ENCODE measurements at places on chromosomes 5 and 9.

- no peak for DNase-seq
These were observed 211.3 kb downstream of the ARHGAP26 start for GRCh38 chr5:142981475-142981874.

DNA sequence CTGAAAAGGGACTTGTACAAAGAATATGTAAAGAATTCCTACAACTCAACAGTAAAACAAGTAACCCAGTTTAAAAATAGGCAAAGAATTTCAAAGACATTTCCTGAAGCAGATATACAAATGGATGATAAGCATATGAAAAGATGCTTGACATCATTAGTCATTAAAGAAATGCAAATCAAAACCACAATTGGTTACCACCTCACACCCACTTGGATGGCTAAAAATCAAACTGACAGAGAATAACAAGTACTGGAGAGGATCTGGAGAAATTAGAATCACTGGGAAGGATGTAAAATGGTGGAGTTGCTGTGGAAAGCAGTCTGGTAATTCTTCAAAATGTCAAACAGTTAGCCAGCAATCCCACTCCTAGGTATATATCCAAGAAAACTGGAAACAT lies 12.5 kb upstream of the FOXE1 start:
- DNase-seq: no peak

GRCh38 chr5:116091416-116091815 lies 6.6 kb downstream of the COMMD10 start:
- no peak for DNase-seq

- DNase-seq: no peak
These were observed 158.9 kb downstream of the MAPKAP1 start for GRCh38 chr9:125548141-125548540.

- DNase-seq: no peak
These were observed 129.5 kb upstream of the DPYSL3 start for GRCh38 chr5:147639321-147639720.

DNA sequence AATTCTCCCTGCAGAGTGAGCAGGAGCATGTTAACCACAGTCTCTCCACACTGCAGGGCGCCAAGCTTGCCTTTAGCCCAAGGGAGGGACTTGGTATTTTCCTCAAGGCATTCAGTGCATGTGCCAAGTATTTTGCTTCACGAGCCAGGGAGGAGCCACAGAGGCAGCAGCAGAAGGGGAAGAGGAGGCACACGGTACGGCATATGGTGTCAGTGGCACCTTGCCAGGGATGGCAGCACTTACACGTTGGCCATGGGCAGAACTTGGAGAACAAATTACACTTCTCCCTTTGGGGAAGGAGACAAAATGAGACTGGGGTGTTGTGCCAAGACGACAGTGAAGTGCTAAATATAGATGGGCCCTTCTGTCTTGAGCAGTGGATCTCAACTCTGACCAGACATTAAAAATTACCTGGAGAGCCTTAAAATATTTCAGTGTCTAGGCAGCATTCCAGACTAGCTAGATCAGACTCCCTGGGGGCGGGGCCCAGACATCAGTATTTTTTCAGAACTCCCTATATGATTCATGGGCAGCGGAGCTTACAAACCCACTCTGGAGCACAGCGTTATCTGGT lies 155.8 kb downstream of the DRD1 start:
- peak; percentile 31 for DNase-seq

- DNase-seq: peak; percentile 89
These were observed 21.2 kb downstream of the OTULIN start for GRCh38 chr5:14685757-14686156.

DNA sequence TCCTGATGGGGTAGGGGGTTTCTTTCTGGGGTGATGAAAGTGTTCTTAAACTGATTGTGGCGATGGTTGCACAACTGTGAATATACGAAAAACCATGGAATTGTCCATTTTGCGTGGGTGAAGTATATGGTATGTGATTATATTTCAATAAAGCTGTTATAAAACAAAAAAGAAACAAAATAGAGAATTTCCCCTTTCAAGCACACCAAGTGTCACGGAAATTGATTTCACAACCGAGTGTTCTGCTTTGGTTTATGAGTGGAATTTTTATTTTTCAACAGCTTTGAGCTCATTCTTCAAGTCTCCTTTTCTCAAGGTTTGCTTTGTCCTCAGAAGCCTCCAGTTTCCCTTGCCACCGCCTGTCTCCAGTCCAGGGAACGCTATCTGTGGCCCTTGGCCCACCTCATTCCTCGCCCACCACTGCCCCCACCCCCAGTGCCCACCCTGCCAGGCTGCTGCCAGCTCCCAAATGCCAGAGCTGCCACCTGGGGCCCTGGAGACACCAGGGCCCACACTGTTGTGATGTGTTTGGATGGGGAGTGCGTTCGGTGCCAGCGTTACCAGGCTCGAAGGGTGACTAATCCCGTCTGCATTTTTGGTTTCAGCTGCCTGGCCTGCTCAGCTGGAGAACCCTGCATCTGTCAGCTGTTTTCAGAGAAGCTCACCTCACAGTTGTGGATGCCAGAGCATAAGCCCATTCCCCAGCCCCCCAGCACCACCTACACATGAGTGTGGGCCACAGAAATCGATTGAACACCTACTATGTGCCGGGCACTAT lies 30.4 kb downstream of the DUSP1 start:
- no peak for DNase-seq

DNA sequence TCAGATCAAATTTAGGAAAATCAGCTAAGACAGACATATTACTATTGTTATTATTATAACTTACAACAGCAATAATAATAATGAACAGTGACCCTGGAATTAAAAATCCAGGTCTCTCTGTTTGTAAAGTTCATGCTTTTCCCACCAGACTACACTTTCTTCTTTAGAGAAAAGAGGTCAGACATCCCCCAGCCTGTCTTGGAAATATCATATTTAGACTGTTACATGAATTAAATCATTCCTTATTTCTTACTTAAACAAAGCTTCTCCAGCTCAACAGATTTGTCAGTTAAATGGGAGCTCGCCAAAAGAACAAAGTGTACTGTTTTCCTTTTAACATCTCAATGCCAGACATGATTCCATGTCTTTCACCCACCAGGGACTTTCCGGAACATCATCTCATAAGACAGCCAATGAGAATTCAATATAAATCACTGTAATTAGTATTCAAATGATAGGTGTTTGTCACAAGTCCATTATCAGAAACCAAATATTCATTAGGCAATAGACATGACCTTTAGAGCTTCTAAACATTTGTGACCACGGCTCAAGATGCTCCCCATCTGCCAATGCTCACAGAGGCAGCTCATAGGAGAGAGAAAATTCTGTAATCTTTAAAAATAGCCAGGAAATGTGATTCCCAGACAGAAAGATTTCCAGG lies 351.9 kb downstream of the ENC1 start:
- DNase-seq: no peak

All from pons (tissue), 1 donor.